ENCODE measurements at places on chromosomes 3 and 15.

DNA sequence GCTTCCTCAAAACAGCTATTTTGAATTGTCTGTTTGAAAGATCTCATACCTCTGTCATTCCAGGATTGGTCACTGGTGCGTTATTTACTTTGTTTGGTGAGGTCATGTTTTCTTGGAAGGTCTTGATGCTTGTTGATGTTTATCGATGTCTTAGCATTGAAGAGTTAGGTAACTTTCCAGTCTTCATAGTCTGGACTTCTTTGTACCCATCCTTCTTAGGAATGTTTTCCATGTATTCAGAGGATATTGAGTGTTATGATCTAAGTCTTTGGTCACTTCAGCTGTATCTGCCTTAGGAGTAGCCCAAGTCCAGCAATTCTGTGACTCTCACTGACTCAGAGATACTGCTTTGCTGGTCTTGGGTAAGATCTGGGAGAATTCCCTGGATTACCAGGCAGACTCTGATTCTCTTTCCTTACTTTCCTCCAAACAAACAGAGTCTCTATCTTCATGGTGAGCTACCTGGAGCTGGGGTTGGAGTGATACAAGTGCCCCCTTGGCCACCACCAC, 398.6 kb downstream of the ZIC4 start:
- no peak for DNase-seq

DNA sequence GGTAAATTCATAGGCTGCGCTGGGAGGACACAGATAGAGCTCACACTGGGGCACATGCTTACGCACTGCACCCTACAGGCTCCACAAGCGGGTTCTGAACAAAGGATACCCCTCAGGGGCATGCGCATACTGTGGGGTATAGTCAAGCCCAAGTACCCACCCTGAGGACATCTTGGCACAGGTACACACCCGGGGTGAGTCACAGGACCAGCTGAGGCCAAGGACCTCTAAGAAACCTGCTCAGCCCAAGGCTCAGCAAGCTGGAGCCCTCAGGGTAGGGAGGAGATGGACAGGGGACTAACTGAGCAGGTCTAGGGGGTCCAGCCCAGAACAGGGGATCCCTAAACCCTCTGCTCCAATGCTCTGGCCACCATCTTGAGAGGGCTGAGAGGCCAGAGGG, 3.3 kb downstream of the SHISA5 start:
- no peak for DNase-seq

DNA sequence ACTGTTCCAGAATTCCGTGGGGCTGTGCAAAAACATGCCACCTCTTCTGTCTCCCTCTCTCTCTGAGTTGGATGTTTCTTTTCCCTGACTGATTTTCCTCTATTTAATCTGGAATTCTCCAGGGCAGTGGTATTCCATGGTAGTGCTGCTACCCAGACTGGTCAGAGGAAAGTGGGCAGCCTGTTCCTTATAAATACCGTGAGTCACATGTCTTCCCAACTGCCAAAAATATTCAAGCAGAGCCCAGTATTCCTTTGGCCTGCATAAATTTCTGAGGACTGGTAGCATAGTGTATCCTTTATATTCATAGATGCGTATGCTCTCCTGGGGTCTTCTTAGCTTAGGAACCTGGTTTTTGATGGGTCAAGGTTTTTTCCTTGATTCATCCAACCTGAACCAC, 40.9 kb downstream of the CEMIP start:
- no peak for DNase-seq

DNA sequence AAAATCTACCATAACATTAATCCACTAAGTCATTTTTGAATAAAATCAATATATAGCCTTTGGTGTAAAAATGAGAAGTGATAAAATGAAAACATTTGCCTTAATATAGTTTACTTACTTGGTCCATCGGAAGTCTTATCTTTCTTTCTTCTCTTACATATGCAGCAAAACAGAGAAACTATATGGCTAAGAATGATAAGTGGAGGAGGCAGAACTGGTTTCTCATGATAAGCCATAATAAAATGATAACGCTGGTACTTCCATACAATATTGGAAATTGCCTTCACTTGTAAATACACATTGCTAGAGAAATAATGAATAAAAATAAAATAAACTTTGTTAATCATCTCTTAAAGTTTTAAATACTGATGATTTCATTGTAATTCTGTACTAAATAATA, 47.8 kb upstream of the USP50 start:
- no peak for DNase-seq

- DNase-seq: no peak
Measured at GRCh38 chr3:139529662-139530061, 9.9 kb downstream of the RBP1 start.

DNA sequence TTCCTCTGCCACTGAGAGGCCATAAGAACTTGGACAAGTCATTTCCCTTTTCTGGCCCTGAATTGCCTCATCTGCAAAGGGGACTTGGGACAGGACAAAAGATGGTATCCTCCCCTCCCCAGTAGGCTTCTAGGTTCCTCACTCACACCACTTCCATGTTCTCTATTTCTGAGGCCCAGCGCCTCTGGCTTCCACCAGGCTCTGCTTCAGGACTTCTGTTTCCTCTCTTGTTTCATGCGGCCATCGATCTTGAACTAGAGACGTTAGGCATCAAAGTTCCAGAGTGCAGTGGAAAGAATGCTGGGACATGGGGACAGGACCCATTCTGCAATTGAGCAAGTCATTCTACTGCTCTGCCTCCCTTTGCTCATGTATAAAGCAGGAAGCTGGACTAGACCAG, 1.7 kb downstream of the TM4SF4 start:
- DNase-seq: no peak

DNA sequence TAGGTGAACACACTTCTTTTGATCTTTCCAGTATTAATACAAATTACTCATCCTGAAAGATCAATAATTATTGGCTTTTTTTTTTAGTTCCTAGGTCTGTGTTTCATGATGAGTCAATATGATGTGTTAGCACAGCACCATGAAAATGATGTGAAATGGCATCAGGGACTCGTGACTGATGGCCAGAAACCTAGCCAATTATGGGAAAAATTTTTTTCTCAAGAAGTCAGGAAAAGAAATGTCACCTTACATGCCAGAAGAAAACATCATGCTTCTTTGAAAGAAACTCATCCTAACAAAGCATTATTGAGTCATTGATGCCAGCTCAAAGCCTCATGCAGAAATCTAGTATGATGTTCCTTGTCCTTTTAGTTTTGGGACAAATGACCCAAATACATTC, 468.3 kb upstream of the CBLB start:
- DNase-seq: no peak

- no peak for DNase-seq
Measured at GRCh38 chr15:55915221-55915620, 78.2 kb downstream of the NEDD4 start.
